Cardiac muscle cell (in vitro differentiated cells and primary cell): ENCODE measurements at places on chromosomes 5 and 9.
A peak's percentile ranks its signal among the peaks of the same experiment; 100 is the strongest.

GRCh38 chr9:32264170-32264864 is 120.1 kb upstream of the ACO1 start:
- H3K4me1 ChIP-seq: no peaks in the 10 kb centered on the region
- DNase-seq: peak; percentile 2
- H3K27ac ChIP-seq: no peak overlapping the region
- H3K36me3 ChIP-seq: no peaks in the 10 kb centered on the region
- no peaks in the 10 kb centered on the region for H3K27me3 ChIP-seq
- no peak overlapping the region for H3K4me3 ChIP-seq

DNA sequence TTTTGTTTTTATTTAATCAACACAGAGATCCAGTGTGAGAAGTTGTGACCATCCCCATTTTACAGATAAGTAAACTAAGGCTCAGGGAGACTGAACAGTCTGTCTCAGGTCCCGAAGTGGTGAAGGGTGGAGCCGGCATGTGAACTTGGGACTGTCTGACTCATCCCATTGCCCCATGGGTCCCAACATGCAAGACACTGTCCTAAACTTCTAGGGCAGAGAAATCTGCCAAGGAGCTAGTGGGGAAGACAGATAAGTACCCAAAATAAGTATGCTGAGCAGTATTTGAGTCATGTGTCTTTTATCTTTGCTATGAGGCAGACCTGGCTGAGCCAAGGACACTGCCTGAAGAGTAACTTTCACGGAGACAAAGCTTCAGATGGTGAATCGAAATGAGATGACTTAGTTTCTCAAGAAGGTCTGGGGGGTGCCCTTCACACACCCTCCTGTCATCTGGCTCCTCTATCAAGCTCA is 64.3 kb upstream of the SLC25A51 start:
- no peak for DNase-seq
- no peak overlapping the region for H3K4me3 ChIP-seq
- no peak overlapping the region for H3K27ac ChIP-seq
- H3K36me3 ChIP-seq: no peaks in the 10 kb centered on the region

DNA sequence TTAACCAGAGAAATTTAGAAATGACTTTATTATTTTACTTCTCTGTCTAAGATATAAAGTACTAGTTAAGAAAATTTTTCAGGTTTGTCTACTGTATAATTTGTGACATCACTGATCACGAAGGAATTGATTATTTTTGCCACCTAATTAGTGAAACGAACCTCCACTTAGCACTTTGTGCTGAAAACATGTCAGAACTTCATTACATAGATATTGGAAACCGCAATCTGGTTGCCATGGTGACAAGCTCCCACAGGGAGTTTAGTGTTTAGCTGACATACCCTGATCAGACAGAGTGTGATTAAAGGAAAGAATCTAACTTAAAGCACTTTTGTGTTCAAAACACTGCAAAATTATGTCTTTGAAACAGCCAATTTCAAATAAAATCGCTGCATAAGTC is 668.4 kb upstream of the CCNG1 start:
- no peak overlapping the region for H3K27ac ChIP-seq
- peak; percentile 21 for DNase-seq

GRCh38 chr5:32123058-32123805 is 50.9 kb downstream of the GOLPH3 start:
- H3K4me1 ChIP-seq: peaks cover 12% of the 10 kb centered on the region
- peak overlapping the region; percentile 55 for H3K27ac ChIP-seq
- no peak for DNase-seq
- H3K27me3 ChIP-seq: no peaks in the 10 kb centered on the region
- H3K36me3 ChIP-seq: peaks cover 20% of the 10 kb centered on the region

DNA sequence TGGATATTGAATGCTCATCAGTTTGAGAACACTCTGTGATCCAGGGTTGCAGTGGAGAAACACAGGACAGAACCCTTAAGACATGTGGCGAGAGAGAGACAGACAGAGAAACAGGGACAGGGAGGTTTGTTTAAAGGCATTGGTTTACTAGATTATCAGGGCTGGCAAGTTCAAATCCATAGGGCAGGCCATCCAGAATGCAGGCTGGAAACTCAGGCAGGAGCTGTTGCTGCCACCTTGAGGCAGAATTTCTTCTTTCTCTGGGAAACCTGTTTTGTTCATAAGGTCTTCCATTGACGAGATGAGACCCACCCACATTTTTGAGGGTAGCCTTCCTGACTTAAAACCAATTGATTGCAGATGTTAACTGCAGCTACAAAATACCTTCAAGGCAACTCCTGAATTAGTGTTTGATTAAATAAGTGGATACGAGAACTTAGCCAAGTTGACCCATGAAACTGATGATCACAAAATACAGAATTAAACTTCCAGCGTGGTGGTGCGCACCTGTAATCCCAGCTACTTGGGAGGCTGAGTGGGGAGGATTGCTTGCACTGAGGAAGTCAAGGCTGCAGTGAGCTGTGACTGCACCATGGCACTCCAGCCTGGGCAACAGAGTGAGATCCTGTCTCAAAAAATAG is 55.9 kb downstream of the NSUN2 start:
- no peaks in the 10 kb centered on the region for H3K36me3 ChIP-seq
- peak; percentile 42 for DNase-seq
- H3K27me3 ChIP-seq: peaks cover 28% of the 10 kb centered on the region

GRCh38 chr5:155154973-155155372 is 141.4 kb downstream of the KIF4B start:
- H3K36me3 ChIP-seq: no peaks in the 10 kb centered on the region
- no peaks in the 10 kb centered on the region for H3K27me3 ChIP-seq
- H3K4me1 ChIP-seq: no peaks in the 10 kb centered on the region

- no peaks in the 10 kb centered on the region for H3K36me3 ChIP-seq
- no peak for DNase-seq
- no peaks in the 10 kb centered on the region for H3K4me1 ChIP-seq
- H3K27me3 ChIP-seq: no peaks in the 10 kb centered on the region
These were observed 474.9 kb upstream of the CDH10 start for GRCh38 chr5:25119650-25120049.

GRCh38 chr5:159536166-159536565 is 205.9 kb upstream of the IL12B start:
- no peak overlapping the region for H3K4me3 ChIP-seq
- no peak overlapping the region for H3K27ac ChIP-seq
- no peaks in the 10 kb centered on the region for H3K4me1 ChIP-seq

DNA sequence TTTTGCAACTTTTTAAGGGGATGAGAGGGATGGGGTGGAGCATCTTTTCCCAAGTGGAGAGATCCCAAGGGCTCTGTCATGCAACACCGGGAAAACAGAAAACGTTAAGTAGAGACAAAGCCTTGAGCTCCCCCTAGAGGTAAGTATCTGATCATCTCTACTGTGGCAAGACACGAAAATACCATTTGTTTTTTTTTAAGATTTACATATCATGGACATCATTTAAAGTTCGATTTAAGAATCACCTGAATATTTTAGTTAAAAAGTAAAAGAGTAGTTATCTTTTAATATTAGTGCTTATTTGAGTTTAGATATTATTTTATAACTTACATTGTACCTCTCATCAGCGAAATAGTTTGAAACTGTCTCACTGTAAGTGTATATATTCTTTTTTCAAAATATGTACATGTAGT is 200.4 kb downstream of the LRRC70 start:
- peak; percentile 80 for DNase-seq
- H3K27me3 ChIP-seq: no peaks in the 10 kb centered on the region
- H3K27ac ChIP-seq: no peak overlapping the region
- no peak overlapping the region for H3K4me3 ChIP-seq
- no peaks in the 10 kb centered on the region for H3K36me3 ChIP-seq
- no peaks in the 10 kb centered on the region for H3K4me1 ChIP-seq
